ENCODE measurements at places on chromosomes 16 and 17.

DNA sequence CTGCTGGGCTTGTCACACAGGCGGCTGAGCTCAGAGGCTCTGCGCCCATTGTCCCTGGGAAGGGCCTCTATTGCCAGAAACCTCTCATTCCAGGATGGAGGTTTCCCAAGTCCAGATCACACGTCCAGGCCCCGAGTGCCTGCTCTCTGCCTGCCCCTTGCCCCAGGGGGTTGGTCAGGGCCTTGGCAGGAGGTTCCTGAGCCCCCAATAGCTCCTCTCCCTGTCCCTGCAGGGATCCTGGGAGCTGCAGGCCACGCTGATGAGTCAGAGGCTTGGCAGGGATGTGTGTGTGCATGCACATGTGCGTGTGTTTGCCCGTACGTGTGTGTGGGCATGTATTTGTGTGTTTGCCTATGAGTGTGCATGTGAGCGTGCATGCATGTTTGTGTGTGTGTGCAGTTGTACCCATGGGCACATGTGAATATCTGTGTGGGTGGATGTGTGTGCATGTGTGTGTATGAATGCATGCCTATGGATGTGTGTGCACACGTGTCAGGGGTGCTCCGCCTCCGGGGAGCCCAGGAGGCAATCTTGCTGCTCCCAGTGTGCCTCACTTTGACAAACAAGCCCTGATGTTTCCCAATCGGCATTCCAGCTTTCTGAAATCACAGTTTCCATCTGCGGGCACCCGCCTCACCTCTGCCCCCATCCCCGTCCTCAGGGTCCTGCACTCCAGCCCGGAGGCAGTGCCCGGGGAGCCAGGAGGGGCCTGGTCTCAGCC lies 98.4 kb upstream of the GSE1 start:
- no peak for DNase-seq

GRCh38 chr16:11263737-11264136 lies 5.4 kb downstream of the TNP2 start:
- DNase-seq = peak; percentile 75

DNA sequence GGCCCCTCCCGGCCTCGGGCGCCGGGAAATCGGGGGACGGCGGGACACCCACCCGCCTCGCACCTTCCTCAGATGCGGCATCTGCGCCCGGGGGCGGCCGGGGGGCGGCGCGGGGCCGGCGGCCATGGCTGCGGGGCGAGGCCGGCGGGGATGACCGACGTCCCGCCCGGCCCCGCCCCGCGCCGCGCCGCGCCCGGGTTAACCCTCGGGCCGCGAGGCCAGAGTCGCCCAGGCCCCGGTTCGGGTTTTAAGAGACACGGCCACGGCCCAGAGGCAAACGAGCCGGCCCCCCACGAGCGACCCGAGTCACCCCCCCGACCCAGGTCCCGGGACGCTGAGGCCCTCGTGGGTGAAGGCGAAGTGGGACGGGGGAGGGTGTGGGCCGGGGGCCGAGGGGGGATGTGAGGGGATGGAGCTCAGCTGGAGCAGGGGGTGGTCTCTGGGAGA lies at the start of gene RGS11:
TSS of gene RGS11 (minus strand) at position 159 of the 447 bp plus-strand sequence. CDS start at position 126, 33 bp downstream.
- DNase-seq = no peak

GRCh38 chr16:68362262-68362913 lies 51.6 kb downstream of the PRMT7 start:
- DNase-seq = no peak

GRCh38 chr16:58458606-58459343 lies 41.2 kb upstream of the NDRG4 start:
- DNase-seq = no peak

GRCh38 chr17:59859444-59860025 lies 33.2 kb downstream of the TUBD1 start:
- no peak for DNase-seq

GRCh38 chr17:58338841-58339754 lies 10.5 kb upstream of the TSPOAP1 start:
- peak; percentile 94 for DNase-seq

GRCh38 chr17:44043272-44043696 lies 23.2 kb downstream of the LSM12 start:
- DNase-seq = no peak

DNA sequence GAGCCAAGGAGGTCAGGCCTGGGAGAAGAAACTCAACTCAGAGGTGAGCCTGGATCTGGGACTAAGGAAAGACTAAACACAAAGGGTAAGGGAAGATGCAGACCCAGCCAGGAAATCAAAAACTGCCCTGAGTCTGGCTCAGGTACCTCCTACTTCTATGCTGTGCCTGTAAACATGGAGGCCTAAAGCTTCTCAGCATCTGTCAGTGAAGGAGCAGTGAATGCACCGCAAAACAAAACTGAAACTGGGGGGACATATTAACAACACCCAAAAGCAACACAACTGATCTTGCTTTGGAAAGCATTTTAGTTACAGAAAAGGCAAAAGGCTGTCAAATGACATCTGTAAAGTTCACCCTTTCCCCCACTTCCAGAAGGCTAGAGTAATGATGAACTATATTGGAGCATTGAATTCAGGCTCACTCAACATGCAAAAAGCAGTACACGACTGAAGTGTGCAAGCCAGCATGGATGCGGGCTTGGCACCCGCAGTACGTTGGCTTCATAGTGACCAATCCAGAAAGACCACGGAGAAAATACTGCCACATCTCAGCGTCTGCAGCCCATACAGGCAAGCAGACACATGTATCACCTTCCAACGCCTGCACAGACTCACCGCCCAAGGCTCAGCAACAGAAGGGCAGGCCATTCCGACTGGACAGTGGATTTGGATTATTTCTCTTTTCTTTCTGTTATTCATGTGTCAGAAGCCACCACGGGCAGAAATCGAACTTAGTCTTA lies 3.8 kb downstream of the TBC1D16 start:
- DNase-seq = no peak

GRCh38 chr17:73645050-73645871 lies 1.0 kb upstream of the SDK2 start:
- DNase-seq = no peak

DNA sequence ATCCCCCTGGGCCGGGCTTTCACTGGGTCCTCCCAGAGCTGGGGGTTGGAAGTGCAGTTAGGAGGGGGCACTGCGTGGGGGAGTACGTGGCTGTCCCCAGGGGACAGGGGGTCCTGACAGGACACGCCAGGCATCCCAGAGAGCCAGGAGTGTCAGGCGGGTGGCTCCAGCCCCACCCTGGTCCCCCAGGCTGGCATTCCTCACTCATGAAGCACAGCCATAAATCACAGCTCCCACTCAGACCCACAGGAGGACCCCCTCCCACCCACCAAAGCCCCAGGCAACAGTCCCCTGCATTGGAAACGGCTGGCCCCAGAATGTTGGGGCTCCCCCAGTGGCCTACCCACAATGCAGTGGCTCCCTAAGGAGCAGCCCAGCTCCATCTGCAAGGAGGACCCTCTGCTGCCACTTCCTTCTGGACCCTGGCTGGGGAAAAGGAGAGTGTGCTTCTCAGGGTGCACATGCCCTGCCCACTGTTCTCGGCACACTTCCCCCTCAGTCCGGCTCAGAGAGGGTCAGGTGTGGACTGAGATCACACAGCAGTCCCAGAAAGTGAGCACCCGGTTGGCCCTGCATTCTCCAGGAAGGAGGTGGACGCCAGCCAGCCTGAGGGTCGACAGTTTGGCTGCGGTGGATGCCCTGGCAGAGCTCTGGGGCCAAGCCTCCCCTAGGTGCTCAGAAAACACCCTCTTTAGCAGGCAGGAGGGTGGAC lies 7.3 kb upstream of the FOXN1 start:
- DNase-seq = no peak

DNA sequence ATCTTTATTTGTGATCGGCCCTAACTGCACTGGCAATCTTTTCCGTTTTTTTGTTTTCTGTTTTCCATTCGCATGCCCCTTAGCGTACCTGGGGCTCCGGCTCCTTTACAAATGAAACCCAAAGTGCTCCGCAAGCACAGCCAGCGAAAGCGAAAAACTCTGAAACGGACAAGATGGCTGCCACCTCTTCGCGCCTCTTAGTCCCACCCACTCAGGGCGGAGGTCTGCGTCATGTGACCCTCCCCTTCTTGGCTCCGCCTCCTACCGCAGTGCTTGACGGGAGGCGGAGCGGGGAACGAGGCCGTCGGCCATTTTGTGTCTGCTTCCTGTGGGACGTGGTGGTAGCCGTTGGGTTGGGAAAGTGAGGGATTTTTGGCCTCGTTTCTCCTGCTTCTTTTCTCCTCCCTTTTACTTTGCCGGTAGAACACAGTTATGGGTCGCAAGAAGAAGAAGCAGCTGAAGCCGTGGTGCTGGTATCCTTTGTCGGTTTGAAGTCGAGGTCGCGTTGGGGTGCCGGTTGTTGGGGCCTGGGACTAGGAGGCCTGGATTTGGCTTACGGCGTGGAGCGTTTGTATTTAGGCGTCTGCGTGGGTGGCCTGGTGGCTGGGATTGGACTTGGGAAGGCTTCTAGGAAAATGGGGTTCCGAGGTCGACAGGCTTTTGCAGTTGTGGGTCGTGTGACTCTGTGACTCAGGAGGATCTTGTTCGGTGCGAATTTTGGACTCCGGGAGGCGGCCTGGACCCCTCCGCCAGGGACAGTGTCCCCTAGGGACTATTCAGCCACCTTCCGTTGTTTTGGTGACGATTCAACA lies at the start of gene ZNF207:
TSS of gene ZNF207 (plus strand) at position 304 of the 812 bp plus-strand sequence. CDS start at position 433, 129 bp downstream.
- peak; percentile 97 for DNase-seq

- DNase-seq = no peak
Observed at GRCh38 chr17:63624531-63624880, 2.3 kb downstream of the MAP3K3 start.

- no peak for DNase-seq
Observed at GRCh38 chr16:20647736-20648135, 49.7 kb downstream of the ACSM1 start.

- DNase-seq = no peak
Observed at GRCh38 chr16:892006-892405, 78.8 kb downstream of the LMF1 start.

DNA sequence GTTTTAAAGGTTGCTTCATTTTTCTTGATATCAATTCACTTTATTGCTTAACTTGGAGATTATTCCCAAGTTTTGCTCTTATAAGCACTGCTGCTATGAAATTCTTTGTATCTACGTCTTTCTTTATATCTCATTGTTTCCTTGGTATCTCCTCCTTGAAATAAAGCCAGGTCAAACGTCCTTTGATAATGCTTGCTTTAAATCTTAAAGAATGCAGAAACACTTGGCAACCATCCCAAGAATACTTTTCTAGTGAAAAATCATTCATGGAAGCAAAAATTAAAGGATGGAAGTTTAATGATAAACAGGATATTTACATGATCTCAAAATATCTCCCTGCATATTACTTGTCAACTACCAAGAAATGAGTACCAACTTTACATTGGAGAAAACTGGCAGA lies 175.2 kb downstream of the CPPED1 start:
- DNase-seq = no peak

DNA sequence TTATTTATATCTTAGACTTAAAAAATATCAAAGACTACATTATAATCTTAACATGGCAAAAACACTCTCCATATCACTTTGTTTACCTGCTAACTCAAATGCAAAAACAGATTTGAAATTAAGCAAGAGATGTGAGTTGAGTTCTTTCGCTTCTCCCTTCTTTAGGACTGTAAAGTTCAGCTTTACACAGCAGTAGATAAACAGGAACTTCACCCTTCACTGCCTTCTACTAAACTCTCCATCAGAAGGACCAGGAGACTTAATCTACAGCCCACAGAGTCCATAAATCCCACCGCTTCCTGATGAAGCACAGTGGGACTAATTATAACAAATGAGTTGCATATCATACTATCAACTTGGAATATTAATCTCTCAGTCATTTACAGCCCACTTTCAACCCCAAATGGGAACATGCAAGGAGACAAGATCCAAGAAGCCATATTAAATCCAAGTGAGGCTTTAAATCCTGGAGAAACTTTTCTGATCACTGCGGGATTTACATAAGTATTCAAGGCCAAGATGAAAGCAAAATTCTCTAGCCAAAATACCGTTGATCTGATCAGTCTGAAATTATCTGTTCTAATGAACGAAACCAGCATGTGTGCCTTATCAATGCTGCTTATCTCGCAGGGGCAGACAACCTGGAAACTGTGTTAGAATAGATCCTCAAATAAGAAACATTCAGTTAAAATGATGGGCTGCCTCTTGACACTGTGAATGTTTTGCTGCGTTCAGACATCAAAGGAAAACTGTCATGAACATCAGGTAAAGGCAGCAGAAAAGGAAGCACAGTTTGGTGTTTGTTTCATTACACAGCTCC lies 1.6 kb downstream of the AMFR start:
- no peak for DNase-seq

GRCh38 chr16:56192986-56193945 lies 2.0 kb downstream of the GNAO1 start:
- no peak for DNase-seq

- no peak for DNase-seq
Observed at GRCh38 chr17:75090871-75091854, 3.4 kb downstream of the SLC16A5 start.

- no peak for DNase-seq
Observed at GRCh38 chr17:29050176-29050575, 7.2 kb downstream of the PIPOX start.
